Epithelial cell of alveolus of lung (primary cell): ENCODE measurements at places on chromosomes 16 and 17. TPM values are rescaled to one million over a fixed set of nuclear protein-coding genes. Genes with fewer than 3 reads are reported as not detected.

Gene DYNLRB2
- total RNA-seq: not detected in 2 replicates

Gene TBX2
- 38.9 and 324 TPM in 2 replicates for total RNA-seq

Gene ORC6
- 4.9 and 15.1 TPM in 2 replicates for total RNA-seq

Gene PPP1R27
- total RNA-seq: not detected in 2 replicates

Gene SLFN12L
- total RNA-seq: 0.13 TPM in 1 of 2 replicates, not detected in the other

Gene PERCC1
- not detected in 2 replicates for total RNA-seq

Gene DOC2B
- total RNA-seq: not detected in 2 replicates

Gene TMEM92
- 0.16 and 1.4 TPM in 2 replicates for total RNA-seq
